B cell (primary cell): ENCODE measurements at places on chromosomes 2 and 18. TPM values are rescaled to one million over a fixed set of nuclear protein-coding genes. Genes with fewer than 3 reads are reported as not detected.

- DNase-seq: no peak
Observed at GRCh38 chr18:48739266-48740067, 200.6 kb downstream of the CTIF start.

GRCh38 chr18:2540575-2540974 lies 30.7 kb downstream of the METTL4 start:
- no peak for DNase-seq

DNA sequence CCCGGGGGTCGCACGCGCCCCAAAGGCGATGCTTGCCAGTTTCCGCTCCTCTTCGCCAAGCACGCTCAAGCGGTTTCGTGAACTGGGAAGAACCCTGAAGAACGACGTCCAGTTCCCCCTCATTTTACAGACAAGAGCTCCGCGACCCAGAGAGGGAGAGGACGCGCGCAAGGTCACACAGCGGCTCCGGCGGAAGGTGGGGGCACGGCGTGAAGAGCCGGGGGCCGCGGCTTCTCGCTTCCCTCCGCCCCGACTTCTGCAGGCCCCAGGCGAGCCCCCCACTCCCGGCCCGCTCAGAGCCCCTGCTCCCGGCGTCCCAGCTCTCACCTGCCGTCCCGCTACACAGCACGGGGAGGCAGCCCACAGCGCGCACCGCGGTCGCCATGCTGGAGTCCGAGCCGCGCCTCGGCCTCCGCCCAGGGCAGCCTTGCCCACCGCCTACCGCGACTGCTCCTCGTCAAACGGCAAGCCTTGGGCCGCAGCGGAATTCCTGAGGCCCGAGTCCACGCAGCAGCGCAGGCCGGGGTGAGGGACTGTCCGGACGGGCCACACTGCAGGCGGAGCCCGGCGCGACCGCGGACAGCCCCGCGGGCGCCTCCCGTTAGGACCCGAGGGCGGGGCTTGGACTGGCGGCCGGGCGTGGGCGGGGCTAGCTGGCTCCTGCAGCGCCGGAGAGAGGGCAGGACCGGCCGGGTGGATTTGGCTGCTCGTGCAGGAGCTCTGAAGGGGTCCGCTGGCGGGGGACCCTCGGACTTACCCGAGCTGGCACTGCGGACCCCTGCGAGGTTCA lies at the start of gene MRPS5:
Gene MRPS5 (minus strand): TSS at position 402 of the 790 bp plus-strand sequence. CDS start 17 bp downstream, at position 385.
- DNase-seq: peak; percentile 90

DNA sequence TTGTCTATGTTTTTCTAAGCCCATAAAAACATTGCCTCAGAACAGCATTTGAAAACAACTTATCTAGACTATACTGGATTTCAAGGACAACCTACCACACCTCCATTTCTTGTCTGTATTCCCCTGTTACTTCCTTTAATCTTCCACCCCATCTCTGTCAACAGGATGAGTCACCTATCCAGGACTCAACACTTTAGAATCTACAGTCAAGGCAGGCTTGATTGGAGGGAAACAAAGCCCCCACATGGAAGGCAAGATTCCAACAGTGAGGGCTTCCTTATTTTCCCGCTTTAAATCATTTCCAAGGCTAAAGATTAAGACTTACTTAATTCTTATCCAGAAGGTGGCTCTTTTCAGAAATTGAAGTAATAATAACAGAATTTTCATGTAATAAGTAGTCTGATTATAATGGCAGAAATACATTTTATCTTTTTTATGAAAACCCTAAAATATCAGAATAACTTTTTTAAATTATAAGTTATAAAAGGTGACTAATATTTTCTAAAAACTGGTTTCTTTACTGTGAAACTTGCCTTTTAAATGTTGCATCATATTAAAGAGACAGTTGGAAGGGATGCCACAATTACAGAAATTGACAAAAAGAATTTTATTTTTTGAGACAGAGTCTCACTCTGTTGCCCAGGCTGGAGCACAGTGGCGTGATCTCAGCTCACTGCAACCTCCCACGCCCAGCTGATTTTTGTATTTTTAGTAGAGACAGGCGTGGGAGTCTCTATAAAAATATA lies 138.7 kb upstream of the CCDC150 start:
- no peak for DNase-seq

The LRATD1 gene
- not detected in 2 replicates for total RNA-seq

DNA sequence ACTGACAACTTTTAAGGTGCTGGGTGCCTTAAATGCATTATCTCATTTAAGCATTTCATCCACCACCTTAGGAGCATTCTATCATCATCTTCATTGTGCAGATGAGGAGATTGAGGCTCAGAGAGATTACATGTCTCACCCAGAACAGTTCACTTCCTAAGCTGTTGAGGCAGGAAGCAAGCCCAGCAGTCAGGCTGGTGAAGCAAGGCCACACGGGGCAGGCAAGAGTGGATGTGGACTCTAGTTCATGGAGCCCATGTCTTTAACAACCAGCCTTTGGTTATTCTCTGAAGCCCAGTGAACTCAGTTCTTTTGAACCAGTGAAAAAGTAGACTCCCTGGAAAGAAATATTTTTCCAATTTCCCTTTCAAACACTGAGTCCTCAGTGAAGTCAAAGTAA lies 294.8 kb upstream of the MGAT5 start:
- DNase-seq: no peak

GRCh38 chr2:72414137-72414760 lies 266.6 kb upstream of the CYP26B1 start:
- DNase-seq: no peak
